Suppressor macrophage treated with lipopolysaccharide for 4 hours (primary cell): ENCODE measurements at places on chromosomes 16 and 17.
A peak's percentile ranks its signal among the peaks of the same experiment; 100 is the strongest.

GRCh38 chr16:56298116-56298515 lies 106.8 kb downstream of the GNAO1 start:
- DNase-seq: no peak

GRCh38 chr17:59520251-59520650 lies 45.2 kb upstream of the DHX40 start:
- DNase-seq: peak; percentile 52

- no peak for DNase-seq
Measured at GRCh38 chr17:33889766-33890165, 365.3 kb upstream of the CCL2 start.

GRCh38 chr17:40075201-40075941 lies 12.6 kb downstream of the THRA start:
- DNase-seq: peak; percentile 79

DNA sequence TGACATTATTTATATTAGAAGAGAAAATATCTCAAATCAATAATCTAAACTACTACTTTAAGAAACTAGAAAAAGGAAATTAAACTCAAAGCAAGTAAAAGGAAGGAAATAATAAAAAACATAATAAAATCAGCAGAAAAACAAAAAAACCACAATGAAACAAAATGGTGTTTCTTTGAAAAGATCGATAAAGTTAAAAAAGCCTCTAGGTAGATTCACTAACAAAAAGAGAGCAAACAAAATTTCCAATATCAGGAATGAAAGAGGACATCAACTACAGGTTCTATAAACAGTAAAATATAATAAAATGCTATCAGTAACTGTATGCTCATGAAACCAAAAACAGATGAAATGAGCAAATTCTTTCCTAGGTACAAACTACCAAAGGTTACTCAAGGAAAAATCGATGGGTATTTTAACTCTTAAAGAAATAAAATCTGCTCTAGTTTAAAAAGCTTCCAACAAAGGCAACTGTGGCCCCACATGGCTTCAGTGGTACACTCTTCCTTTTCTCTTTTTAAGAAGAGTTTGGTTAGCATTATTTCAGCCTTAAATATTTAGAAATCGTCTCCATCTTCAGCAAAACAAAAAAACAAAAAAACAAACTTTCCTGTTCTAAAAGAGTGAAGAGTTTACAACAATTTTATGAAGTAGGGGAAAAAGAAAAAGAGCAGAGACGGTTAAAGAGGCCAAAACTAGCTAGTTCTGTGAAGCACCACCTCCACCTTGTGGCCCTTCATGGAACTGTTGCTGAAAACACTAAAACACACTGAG lies 102.2 kb downstream of the TRIM37 start:
- DNase-seq: peak; percentile 77

- DNase-seq: no peak
Measured at GRCh38 chr16:89312194-89312593, 94.7 kb downstream of the ZNF778 start.

DNA sequence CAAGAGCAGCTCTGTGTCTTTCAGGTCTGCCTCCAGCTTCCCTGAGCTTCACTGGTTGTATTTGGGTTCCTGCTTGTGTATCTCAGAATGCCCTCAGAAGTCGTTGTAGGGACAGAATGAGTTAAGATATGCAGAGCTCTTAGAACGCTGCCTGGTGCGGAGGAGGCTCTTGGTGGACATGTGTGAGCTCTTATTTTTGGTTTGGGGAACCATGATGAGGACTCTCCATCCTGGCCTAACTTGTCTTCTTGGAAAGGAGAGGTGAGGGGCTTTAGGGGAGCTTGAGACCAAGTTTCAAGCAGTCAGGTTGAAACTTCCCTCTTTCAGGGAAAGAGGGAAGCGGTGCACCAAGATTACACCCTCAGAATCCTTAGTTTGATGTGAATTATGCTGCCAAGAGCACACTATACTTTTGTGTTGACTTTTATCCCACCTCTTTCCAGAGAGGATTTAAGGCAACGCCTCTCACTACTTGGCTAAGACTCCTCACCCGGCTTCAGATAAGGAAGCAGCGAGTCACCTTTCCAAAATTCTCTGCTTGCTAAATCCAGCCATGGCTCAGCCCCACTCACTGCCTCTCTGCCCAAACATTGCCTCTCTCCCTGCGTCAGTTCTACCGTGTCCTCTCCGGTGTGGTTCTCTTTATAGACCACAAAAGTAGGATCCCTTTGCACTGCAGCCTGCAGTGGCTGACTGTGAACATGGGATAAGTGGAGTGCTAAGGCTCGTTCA lies 12.7 kb downstream of the CDK5RAP3 start:
- DNase-seq: peak; percentile 51

GRCh38 chr17:9330611-9331271 lies 244.9 kb downstream of the STX8 start:
- DNase-seq: no peak

GRCh38 chr17:45311760-45312476 lies 4.9 kb downstream of the MAP3K14 start:
- peak; percentile 89 for DNase-seq
